Fibroblast of the aortic adventitia (primary cell): ENCODE measurements at places on chromosomes 16 and 17.

- DNase-seq = no peak
Measured at GRCh38 chr17:49015179-49015923, 18.2 kb downstream of the IGF2BP1 start.

DNA sequence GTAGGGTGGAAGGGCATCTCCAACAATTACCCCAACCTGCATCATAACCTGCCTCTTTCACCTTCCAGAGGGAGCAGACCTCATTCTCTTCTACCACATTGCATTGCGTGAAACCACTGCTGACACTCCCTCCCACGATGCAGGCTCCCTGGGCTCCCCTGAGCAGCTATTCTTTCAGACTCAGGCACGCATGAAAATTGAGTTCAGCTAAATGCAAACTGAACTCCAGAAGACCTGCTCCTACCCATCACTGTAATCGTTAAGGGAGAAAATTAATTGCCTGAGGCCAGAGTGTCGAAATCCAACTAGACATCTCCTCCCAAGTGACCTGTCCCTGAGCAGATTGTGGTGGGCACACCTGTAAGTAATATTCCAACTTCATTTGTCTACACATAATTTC is 186.0 kb downstream of the GRIN2A start:
- no peak for DNase-seq

DNA sequence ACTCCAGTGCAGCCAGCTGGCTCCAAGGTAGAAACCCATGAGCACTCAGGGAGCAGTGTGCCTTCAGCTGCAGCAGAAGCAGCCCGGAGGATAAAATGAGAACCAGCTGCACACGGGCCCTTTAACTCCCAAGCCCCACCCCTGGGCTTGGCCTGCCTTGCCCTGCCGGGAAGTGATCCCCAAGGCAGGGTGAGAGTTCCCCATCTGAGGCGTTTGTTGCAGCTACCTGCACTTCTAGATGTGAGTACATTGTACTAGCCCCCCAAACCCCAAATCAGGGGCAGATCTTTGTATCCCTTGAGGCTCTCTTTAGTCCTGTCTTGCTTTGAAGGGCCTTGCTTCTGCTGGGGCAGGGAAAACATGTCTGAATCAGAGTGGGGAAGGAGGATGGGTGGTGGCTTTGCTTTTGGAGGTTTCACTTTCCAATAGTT is at the start of gene MVP:
Gene MVP (plus strand): TSS at position 192 of the 431 bp plus-strand sequence. CDS start 10,088 bp downstream, outside the sequence.
- DNase-seq = peak; percentile 75

DNA sequence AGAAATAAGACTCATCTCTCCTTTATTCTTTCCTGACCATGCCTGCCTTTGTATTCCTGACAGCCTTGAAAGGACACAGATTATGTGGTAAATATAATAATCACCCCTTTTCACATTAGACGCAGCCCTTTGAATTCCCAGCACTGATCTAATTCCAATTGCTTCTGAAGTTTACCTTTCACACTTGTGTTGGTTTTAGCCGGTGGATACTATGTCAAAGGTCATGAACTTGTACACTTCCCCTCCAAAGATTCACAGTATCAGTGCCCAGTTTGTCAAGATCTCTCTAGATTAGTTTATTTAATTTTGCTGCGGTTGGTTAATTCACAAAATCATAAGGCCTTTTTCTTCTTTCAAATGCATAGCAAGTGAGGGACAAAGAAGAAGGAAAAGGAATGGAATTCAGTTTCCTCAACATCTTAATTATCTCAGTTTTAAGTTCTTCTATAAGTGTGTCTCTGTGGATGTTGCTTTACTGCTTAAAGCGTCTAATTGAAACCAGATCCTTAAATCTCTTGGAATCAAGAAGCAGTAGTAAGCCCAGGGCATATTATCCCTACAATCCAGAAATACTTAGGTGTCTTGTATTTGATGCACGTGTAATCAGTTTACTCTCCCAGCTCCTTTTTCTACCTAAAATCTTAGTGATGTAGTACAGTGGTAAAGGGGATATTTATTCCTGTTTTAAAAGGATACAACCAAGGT is 174.3 kb upstream of the TBX2 start:
- no peak for DNase-seq

DNA sequence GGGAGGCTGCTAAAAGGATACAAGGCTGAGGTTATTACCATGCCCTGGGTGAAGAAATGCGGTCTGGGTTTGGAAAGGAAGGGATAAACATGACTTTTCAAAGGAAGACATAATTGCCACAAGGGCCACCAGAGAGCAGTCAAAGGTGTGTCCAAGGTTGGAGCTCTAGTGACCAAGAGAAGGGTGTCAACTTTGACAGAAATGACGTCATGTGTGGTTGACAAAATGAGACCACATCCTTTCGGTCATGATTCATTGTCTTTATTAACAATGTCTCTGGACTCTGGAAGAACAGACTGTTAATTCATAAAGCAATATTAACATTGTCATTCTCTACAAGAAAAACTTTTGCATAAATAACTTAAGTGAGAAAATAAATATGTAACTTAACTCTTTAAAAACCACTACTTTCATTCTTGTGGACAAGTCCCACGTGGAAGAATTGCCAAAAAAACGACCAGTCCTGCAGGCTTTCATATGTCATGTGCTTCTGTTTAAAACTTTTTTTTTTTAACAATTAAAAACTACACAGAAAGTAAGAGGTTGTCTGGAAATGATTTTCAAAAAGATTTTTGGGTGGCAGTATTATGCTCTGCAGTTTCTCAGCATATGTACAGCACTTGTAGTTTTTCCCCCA is 5.0 kb downstream of the SOST start:
- DNase-seq = no peak

- DNase-seq = peak; percentile 22
Measured at GRCh38 chr16:57859331-57859730, 57.0 kb upstream of the KIFC3 start.

GRCh38 chr16:1196494-1196893 is 28.6 kb downstream of the TPSG1 start:
- DNase-seq = no peak

GRCh38 chr16:17532338-17532995 is 61.7 kb upstream of the XYLT1 start:
- no peak for DNase-seq

DNA sequence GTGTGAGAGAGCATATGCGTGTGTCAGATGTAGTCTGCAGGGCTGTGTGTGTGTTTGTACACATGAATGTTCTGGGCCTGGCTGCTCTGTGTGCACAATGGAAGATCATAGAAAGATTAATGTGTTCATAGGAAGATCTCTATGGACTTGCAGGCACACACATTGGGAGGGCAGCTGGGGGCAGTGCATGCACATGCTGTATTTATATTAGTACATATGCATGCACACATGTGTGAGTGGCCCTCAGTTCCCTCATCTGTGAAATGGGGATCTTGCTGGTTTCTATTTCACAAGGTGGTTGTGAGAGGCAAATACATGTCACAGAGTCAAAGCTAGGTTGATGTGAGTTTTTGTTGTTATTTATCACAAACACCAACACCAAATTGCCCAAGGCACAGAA is 2.1 kb downstream of the CA7 start:
- DNase-seq = no peak

GRCh38 chr16:85569615-85570212 is 43.4 kb upstream of the GSE1 start:
- no peak for DNase-seq

DNA sequence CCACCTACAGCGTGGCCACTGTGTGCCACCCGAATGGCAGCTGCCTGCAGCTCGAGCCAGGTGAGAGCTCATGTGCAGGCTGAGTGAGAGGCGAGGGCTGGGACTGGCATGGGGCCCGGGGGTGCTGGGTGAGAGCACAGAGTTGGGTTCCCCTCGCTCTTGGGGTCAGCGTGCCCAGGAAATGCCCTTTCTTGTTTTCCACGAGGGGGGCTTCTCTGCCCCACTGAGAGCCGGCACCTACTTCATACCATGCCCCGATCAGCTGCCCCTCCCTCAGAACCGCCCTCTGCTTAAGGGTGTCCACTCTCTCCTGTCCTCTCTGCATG is 10.1 kb downstream of the ACE start:
- no peak for DNase-seq

- peak; percentile 40 for DNase-seq
Measured at GRCh38 chr17:44464037-44464436, 39.2 kb downstream of the GPATCH8 start.

DNA sequence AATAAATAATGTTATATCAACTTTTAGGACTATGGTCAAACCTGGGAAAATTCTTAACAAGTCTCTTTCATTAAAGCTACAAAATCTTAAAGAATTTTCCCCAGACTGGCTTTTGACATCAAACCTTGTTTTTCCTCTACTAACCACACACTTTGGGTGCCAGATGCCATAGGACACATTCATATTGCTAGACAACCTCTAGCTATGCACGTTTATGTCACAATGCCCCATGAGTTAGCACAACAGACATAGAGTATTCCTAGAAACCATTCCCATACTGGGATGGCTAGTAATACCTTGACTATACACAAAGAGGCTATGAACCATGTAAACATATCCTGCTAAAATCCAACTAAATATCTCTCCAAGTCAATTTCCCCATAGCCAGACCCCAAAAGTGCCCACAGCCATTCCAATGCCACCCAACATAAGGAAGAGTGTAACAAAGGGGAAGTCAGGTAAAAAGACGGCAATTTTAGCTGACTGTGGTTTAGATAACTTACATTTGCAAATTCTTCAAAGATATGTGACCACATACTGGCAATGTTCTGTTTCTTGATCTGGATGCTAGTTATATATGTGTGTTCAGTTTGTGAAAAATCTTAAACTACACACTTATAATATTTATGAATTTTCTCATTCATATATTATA is 23.4 kb downstream of the SMURF2 start:
- DNase-seq = no peak

GRCh38 chr16:64159976-64160375 is 961.9 kb downstream of the CDH11 start:
- DNase-seq = peak; percentile 40

DNA sequence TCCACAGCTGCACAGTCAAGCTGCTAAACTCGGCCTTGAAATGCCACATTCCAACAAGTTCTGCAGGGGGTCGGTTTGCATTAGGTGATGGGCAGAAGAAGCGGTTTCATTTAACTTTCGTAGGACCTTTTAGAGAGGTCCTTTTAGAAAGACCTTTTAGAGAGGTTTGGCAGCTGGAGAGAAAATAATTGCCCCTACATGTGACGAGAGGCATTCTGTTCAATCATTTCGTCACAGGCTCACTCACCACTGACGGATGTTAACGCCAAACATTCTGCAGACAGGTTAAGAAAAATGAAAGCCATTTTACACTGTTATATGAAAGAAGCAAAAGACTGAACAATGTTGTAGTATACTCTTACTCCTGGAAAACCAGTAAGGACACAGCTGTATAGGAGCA is 76.5 kb upstream of the ZNF423 start:
- DNase-seq = no peak

DNA sequence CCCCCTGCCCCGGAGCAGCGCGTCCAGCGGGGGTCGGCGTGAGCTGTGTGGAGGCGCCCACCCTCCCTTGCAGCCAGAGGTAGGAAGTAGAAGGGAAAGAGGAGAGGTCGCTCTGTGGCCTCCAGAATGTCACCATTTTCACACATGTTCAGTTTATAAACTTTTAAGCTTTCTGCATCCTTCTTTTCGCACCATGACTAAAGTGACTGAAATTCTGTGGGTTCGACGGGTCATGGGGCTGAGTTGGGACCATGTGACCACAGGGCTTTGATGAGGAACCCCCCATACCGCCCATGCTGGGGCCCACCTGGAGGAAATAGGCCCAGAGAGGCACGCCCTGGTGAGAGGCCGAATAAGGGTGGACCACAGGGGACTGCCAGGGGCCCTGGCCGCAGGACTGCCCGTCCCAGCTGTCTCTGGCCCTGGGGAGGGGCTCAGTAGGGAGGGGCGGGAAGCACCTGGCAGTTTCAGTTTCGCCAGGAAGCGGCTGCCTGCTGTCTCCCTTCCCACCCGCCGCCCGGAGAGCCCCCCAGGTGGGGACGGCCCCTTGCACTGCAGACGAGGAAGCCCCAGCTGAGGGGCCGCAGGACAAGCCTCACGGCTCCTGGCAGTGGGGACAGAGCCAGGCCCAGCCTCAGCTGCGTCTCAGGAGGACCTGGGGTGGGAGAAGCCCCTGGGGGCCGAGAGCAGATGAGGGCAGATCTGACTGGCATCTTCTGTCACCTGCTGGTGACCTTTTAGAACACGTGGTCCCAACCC is 9.0 kb downstream of the CBFA2T3 start:
- no peak for DNase-seq

GRCh38 chr16:71746442-71747046 is 22.0 kb upstream of the PHLPP2 start:
- DNase-seq = peak; percentile 60

DNA sequence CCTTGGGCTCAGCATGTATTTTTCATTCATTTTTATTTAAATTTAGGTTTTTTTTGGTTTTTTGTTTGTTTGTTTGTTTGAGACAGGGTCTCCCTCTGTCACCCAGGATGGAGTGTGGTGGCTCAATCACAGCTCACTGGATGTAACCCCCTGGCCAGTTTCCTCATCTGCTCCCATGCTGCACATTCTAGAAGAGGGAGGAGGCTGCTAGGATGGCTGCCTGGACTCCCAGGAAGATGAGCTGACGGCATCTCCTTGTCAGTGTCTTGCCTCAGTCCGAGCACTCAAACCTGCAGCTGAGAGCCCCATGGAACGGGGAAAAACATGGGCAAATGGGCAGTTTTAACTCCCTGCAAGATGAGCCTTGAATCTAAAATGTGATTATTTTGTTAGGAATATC is 7.5 kb downstream of the MEAK7 start:
- no peak for DNase-seq

GRCh38 chr16:15572329-15573001 is 70.5 kb downstream of the MARF1 start:
- peak; percentile 94 for DNase-seq

GRCh38 chr17:80006339-80006720 is 29.3 kb downstream of the TBC1D16 start:
- no peak for DNase-seq

DNA sequence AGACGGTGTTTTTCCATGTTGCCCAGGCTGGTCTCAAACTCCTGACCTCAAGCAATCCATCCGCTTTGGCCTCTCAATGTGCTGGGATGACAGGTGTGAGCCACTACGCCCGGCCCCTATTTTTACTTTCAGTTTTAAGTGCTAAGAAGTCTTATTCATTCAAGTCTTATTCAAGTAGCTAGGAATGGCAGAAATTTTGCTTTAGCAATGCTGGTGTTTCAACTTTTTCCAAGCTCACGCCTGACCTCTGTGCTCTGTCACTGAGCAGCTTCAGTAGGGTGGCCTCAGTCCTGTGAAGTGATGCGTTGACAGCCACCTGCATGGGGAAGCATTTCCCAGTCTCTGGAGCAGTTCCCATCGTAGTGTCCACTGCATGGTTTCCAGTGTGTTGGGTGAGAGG is 12.9 kb downstream of the ZNF750 start:
- no peak for DNase-seq

DNA sequence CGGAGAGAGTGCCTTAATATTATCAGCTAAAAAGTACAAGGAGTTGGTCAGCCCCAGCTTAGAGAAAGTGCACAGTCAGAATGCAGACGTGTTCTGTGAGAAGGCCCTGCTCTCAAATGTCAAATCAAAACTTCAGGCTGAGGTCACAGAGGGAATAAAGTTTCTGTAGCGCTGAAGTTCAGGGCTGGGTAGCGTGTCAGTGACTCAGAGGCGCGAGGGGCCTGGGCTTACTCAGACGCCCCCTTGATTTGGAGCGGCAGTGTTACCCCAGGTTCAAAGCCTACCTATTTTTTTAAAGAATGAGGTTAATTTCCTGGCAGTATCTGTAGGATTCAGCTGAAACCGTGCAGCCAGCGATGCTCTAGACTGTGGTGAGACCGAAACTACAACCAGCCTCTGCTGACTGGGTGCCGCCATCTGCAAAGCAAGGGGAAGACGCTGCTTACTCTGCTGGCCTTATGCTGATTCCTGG is 4.8 kb downstream of the CIAO3 start:
- DNase-seq = no peak

- DNase-seq = no peak
Measured at GRCh38 chr16:23663918-23664317, 14.8 kb upstream of the PLK1 start.
